Activated naive CD8-positive, alpha-beta T cell treated with anti-CD3 and anti-CD28 coated beads, Interleukin-2, amount 10 ng/mL, durations not matched to agents 7 days and 5 days (primary cell): ENCODE measurements at places on chromosomes 7 and 10. TPM values are rescaled to one million over a fixed set of nuclear protein-coding genes. Genes with fewer than 3 reads are reported as not detected.

The ERV3-1 gene
- total RNA-seq: 17.3 TPM

The LRRC17 gene
- total RNA-seq: not detected

The WNT8B gene
- total RNA-seq: 0.91 TPM

The CTAGE15 gene
- 0.47 TPM for total RNA-seq

The SPDYE18 gene
- total RNA-seq: 0.64 TPM

DNA sequence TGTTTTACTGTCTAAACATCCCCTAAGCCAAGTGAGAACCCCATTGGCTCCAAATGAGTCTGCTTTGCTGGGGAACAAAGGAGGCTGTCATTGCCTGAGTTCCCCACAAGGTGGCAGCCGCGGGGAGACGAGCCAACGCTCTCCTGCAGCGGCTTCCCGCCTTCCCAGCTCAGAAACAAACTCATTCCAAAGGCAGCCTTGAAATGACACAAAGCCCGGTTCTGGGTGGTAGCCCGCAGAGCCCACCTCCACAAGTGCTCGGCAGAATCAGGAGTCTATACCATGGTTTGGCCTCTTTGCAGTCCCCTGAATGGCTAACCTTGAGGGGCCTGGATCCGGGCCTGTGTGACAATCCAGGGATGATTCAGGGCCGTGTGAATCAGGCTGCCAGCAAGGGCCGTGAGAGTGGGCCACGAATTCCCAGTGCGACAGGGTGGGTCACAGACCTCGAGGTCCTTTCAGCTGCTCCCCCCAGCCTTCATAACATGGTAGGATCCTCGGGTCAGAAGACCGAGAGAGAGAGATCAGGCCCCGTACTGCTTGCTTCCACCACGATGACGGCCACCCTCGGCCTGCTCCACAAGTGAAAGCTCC, 79.7 kb downstream of the DLG5 start:
- peak; percentile 78 for DNase-seq

DNA sequence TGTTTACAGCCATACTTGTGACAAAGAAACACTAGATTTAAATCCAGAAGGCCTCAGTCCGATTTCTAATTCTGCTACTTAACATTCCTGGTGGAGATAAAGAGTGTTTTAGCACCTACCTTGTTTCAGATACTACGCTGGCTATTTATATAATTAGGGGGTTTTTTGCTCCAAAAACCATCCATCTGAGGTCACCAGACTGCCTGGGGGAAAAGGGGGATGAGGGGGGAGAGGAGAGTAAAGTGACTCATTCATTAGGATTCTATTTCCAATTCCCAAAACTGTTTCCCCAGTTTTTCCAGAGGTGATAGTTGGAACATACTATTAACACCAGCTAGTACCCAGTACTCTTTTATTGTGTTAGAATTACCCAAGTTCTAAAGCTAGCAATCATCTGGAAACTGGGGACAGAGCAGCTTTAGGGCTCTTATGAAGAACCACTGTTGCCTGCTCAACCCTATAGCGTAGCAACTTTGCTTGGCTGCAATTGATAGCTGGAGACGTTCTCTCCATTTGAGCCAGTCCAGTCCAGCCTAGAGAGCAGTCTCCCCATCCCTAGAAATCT, 6.6 kb downstream of the GCC1 start:
- DNase-seq: no peak

DNA sequence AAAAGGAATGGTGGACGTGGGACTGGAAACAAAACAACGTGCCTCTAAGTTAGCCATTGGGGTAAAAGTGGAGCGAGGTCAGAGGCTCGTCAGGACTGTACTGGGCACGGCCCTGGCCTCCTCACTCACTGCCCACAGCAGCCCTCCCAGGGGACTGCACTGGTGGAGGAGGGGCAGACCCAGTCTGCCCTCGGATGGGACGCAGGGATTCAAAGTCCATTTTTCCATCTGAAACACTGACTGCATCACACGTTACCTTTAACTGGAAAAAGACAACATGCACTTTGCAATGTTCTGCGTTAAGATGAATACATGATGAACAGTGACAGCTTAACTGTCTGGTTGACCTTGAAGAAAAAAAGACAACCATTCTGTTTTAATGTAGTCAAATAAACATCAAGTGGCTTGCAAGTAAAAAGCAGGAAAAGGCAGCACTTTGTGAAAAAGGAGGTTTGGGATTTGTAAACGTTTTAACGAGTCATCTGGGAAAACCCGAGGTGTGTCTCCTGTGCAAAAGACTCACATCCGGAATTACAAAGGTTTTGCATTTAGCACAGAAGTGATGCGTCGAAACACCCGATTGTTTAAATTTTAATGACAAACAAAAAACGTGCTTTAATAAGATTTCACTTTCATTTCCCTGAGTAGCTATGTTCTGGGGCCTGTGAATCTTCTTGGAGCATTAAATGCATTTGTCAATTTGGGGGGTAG, 18.8 kb downstream of the KLF6 start:
- no peak for DNase-seq

DNA sequence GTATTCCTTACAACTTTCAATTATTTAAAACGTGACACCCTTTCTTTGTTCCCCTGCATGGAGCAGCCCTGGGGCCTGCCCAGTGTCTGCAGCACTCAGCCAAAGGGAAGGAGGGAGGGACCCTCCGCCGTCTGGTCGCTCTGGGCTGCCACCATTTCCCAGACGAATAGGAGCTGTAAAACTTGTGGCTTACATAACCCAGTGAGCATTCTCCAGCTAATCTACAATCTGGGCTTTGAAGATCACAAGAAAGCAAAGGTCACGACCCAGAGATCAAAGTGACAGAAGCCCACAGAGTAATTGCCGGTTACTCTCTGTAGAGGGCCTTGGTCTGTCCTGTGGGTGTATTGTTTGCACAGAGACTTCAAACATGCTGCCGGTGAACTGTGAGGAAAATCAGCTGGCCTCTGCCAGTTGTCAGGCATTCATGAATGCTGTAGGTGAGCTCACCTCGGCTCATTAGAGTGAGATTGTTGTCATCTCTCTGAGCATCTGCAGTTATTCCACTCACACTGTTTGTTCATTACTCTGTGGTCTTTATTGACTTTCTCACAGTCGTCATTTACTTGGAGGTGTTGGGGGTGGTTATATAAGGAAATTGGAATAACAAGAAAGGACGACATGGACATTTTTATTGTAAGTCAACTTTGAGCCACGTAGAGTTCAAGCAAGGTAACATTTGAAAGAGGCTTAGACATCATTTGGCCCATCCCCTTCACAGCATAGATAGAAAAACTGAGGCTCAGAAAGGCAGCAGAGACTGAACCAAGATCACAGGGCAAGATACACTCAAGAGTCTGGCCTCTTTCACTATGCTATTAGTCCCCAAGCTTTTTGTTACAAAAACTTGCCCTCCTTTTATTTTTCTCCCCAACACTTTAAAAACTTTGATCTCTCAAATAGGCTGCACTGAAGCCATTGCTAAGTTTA, 619.8 kb downstream of the LRMDA start:
- DNase-seq: no peak

DNA sequence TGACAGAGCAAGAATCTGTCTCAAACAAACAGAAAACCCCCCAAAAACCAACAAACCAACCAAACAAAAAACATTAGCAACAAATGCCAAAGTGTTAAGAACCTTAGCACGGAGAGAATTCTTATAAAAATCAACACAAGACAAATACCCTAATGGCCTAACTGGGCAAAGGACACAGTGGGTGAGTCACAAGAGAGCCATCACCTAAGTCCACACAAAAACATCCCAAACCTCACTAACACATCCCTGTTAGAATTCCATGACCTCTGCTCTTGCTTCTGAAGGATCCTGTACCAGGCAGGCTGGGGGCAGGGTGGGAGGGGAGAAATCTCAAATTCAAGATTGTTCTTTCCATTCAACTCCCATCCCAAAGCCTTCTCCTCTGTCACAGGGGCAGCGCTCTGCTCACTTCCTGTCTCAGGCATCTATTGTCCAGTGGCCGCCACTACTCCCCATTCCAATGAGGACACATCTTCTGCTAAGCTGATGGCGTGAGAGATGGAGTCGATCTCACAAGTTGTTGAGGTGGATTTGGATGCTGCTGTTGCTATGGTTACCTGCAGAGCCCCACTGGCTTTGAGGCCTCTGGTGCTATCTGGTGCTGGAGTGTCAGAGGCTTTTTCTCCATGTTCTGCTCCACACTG, 9.2 kb downstream of the IL15RA start:
- no peak for DNase-seq

GRCh38 chr10:127851661-127852194, 41.0 kb downstream of the CLRN3 start:
- DNase-seq: no peak

DNA sequence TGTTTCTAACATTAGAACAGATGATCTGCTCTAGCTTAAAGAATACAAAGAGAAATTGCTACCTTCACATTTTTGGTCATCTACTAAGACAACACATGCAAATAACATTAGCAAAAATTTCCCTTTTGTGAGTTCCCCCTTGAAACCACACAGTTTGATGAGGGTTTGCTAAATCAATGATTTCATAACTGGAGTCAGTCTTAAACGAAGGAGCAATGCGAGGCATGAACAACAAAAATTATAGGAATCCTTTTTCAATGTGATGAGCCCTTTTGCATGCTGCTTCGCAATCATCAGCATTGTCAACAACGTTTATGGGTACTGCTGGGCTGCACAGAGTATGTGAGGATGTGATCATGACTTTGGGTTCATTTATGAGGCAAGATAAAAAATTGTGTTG, 286.4 kb downstream of the C7orf25 start:
- no peak for DNase-seq

GRCh38 chr7:22586101-22586785, 86.3 kb upstream of the STEAP1B start:
- DNase-seq: no peak
